Choroid plexus epithelial cell (primary cell): ENCODE measurements at places on chromosomes 3 and 15.

GRCh38 chr3:41120460-41120859 is 78.8 kb upstream of the CTNNB1 start:
- no peak for DNase-seq

DNA sequence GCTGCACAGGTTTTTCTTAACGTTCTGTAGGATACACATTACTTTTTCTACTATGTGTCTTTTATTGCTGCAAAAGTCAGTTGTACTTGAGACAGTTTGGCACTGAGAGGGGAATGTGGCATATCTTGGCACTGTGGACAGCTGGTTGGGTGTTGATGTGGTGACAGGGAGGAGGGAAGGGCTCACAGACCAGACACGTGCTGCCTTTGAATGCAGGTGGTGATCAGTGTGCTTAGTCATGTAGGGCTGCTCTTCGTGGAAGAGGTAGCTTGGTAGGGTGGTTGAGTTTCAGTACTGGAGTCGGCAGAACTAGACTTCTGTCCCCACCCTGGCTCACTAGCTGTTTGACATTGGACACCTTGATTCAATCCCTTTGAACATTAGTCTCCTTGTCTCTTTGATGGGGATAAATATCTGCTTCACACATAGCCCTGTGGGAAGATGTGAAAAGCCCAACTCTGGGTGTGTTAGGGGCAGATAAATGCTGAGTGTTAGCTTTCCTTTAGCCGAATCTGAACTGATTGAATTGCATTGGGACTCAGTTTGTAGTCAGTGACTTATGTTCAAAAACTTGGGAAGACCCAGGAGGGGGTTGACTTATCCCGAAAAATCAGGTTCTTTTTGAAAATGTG is 108.4 kb downstream of the PTPRG start:
- DNase-seq, result no peak

- peak; percentile 87 for DNase-seq
Observed at GRCh38 chr15:82021992-82022391, 23.8 kb downstream of the MEX3B start.

GRCh38 chr15:85407421-85408269 is 27.2 kb downstream of the AKAP13 start:
- peak; percentile 77 for DNase-seq

DNA sequence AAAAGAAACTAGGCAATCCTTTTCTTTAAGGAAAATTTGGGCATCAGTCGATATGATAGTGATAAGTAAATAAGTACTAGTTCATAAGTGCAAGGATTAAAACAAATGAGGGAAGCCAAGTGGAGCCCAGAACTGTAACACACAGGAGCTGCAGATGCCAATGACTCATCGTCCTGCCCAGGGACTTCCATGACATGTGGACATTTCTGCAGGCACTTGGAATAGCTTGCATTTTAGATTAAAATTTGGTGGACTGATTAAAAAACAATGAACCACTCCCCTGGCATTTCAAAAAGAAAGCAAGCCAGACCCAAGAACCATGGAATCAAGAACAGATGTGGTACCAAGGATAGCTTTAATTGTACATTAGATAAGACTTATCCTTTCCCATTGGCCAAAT is 2.9 kb downstream of the SAMD7 start:
- peak; percentile 26 for DNase-seq

GRCh38 chr3:59777667-59778077 is 727.8 kb upstream of the CFAP20DC start:
- DNase-seq, result no peak

DNA sequence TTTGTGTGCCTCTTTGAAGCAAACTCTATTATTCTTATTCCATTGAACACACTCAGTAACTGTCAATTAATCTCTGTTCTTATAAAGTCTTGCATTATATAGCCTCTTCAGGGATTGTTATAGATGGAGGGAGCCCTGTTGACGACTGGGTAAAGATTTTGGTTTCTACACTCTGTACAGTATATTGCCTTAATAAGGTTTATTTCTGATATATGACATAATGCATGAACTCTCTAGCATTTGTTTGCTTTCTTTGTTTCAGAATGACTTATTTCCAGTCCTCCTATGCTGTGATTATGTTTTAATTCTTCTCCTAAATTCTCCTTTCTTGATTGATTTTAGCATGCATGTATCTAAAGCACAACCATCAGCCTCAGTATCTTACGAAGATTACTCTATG is 494.9 kb downstream of the DIPK2A start:
- no peak for DNase-seq
